ENCODE measurements at places on chromosomes 12 and 14.
A peak's percentile ranks its signal among the peaks of the same experiment; 100 is the strongest.

DNA sequence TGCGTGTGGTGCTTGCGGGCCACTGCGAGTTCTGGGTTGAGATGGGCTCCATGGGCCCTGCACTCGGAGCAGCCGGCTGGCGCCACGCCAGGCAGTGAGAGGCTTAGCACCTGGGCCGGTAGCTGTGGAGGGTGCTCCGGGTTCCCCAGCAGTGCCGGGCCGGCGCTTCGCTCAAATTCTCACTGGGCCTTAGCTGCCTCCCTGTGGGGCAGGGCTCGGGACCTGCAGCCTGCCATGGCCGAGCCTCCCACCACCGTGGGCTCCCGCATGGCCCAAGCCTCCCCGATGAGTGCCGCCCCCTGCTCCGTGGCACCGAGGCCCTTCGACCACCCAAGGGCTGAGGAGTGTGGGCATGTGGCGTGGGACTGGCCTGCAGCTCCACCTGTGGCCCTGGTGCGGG is 375.7 kb downstream of the NELL2 start:
- no peak for DNase-seq

- no peak for DNase-seq
These were observed 17.8 kb downstream of the UTP20 start for GRCh38 chr12:101297661-101298060.

GRCh38 chr12:66290716-66291200 is 11.5 kb upstream of the HELB start:
- no peak for DNase-seq

DNA sequence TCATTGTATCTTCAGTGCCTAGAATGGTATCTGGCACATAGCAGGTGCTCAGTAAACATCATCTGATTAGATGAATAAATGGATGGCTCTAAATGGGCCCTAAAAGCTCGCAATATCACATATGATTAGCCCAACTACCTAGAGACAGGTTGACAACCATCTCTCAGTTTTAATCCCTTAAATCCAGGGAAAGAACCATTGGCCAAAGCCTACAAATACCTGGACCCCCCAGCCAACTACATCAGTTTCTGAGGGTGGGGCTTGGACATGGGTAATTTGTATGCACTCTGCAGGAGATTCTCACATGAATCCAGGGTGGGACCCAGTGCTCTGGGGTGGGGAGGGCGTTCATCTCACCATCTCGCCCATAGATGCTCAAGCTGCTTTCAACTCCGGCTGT is 4.8 kb upstream of the DTX1 start:
- no peak for DNase-seq

GRCh38 chr12:31961137-31961536 is 1.9 kb downstream of the RESF1 start:
- no peak for DNase-seq

DNA sequence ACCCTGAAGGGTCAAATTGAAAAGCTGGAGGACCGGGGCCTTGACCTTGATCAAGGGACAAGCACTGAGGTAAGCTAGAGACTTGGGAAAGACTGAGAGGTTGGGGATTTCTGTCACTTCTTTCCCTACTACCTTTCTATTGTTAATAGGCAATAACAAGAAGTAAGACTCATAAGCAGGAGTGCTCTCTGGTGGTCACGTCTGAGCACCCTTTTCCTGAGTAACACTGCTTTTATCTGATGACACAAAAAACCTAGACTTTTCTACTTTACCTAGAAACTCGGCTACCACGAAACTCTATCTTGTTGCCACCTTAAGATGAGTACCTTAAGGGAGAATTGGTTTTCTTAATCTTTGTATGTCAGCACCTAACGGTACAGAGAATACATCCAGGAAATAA is 35.5 kb upstream of the PPFIBP1 start:
- DNase-seq = no peak

DNA sequence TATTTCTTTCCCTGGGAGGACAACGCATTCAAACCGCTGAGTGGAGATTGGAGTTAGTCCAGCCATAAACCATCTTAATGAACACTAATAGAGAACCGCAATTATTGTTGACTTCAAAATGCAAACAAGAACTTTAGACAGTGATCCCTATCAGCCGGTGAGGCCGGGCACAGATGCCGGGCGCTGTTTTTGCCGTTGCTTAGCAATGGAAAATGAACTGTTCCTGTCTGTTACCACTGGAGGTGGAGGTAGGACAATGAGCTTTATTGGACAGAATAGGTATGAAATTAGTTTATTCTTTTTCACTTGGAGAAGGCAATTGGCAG is 216.8 kb downstream of the TTC8 start:
- no peak for DNase-seq

- DNase-seq = no peak
These were observed 91.8 kb downstream of the DDX51 start for GRCh38 chr12:132052196-132052932.

DNA sequence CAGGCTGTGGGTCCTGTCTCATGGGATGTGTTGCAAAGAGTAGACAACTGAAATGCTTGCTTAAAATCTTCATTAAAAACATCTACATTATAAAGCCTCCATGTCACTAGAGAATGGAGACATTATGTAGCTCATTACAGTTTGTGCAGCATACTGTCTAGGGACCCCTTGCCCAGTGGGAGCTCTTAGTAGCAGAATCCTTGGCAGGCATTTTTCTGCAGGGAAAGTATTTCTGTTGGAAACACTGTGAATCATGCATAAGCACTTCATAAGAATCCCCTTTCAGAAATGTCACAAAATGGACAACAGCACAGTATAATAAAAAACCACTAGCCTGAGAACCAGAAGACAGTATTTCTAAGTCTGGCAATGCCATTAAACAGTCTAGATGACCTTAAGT is 174.3 kb downstream of the MGAT4C start:
- DNase-seq = no peak

DNA sequence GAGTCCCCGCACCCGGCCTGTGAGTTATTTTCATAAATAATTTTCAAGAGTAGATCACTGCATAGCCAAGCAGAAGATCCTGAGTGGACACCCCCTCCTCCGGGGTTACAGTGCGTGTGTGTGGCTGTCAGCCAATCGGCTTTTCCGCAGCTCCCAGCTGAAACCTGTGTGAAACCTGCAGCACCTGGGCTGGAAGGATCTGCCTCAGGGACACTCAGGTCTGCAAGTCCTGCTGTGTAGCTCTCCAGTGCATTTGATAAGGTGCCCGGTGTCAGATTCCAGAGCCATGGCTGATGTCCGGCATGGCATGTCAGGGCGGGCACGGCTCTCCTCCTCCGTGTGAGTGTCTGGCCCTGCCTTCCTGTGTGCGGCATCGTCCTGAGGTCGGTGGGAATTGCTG is 124.8 kb downstream of the GLT1D1 start:
- DNase-seq = no peak

- DNase-seq = no peak
These were observed 293.4 kb downstream of the NPAS3 start for GRCh38 chr14:33232031-33232430.

DNA sequence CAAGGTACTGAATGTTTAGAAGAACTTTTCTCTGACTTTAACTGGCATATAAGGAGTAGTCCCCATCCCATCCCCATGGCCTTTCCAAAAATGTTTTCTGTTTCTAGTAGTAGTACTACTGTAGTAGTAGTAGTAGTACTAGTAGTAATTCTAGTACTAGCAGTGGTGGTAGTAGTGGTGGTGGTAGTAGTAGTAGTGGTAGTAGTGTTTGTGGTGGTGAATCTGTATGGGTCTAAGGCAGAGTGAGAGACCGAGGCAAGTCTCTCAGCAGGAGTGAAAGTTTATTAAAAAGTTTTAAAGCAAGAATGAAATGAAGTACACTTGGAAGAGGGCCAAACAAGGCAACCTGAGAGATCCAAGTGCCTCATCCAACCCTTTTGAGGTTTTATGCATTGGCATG is 58.6 kb downstream of the FOXN4 start:
- DNase-seq = no peak

- DNase-seq = no peak
These were observed 8.1 kb downstream of the OSBPL8 start for GRCh38 chr12:76551482-76551888.

DNA sequence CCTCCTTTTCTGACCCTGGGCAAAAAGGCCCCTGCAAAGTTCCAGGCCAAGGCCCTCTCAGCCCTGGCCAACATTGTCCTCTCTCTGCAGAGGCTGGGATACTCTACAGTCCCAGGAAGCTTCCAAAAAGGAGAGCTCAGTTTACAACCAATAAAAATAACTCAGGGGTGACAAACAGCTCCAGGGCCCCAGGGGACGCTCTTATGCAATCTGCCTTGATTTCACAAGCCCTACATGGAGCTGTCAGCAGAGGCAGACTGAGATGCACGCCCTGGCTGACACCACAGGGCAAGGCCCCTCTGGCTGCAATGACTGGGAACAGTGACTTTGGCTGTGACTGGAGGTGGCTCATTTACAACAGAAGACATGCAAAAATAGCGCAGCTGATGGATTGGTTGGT is 129.0 kb upstream of the MED13L start:
- DNase-seq = no peak

DNA sequence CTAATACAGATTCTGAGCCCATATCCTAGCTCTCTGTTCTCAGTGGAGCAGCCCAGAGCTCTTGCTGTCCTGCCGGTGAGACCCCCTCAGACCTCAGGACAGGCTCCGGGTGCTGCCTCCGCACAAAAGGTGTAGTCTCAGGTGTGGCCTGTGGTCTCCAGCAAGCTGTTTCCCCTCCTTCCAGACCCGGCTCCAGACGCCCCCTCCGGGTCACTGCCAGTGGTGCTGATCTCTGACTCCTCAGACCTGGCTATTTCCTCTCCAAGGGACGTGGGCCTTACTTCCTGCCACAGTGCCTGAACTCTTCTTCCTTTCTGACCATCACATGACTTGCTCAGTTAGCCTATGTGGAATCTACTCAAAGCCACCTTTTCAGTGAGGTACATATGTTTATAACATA is 337.5 kb downstream of the GLT1D1 start:
- no peak for DNase-seq

- DNase-seq = no peak
These were observed 94.2 kb downstream of the PLEKHA5 start for GRCh38 chr12:19223695-19224094.

- DNase-seq = no peak
These were observed 17.6 kb upstream of the SLC16A7 start for GRCh38 chr12:59578254-59578653.

DNA sequence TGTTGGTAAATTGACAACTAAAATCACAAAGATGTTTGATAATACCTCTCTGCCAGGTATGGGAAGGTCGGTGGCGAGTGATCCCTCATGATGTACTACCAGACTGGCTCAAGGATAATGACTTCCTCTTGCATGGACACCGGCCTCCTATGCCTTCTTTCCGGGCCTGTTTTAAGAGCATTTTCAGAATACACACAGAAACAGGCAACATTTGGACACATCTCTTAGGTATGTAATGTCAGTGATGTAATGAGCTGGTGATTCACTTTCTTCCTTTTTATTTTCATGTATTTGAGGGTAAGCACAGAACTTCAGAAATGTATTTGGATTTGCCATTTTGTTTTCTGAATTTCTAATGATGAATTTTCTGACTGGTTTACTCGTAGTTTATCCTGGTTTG is 42.6 kb upstream of the LRTM2 start:
- DNase-seq = no peak

DNA sequence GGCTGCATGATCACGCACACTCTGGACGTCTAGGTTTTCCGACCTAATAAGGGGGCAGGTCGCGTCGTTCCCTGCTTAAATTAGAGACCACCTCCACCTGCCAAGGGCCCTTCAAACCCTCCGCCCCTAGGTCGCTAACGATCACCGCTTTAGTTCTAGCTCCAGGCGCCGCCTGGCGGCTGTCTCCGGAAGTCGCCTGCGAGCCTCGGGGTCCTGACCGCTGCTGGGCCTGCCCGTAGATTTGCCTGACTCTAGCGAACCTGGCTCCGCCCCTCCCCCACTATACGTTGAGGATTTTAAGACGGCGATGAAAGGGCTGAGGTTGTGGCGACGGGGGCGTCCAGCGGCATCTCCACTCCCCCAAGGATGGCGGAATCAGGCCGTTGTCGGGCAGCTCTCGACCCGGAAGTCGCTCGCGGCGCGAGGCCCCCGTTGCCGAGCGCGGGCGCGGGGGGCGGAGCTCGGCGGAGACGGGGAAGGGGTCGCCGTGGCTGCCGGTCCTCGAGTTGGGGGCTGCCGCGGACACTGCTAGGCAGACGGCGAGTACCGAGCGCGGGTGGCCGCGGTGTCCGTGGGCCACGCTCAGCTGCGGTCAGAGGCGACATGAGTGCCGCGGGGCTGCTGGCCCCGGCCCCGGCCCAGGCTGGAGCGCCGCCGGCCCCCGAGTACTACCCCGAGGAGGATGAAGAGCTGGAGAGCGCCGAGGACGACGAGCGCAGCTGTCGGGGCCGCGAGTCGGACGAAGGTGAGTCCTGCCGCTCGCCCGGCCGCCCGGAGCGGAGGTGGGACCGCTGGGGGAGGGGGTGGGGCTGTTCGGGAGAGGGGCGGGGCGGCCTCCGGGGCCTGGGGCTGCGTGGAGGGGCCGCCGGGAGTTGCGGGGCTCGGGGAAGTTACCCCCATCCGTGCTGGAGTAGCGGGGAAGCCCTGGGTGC is at the start of gene SUDS3:
Gene SUDS3 (plus strand): TSS at position 467 of the 932 bp plus-strand sequence. CDS start 137 bp downstream, at position 604.
- DNase-seq = peak; percentile 96

DNA sequence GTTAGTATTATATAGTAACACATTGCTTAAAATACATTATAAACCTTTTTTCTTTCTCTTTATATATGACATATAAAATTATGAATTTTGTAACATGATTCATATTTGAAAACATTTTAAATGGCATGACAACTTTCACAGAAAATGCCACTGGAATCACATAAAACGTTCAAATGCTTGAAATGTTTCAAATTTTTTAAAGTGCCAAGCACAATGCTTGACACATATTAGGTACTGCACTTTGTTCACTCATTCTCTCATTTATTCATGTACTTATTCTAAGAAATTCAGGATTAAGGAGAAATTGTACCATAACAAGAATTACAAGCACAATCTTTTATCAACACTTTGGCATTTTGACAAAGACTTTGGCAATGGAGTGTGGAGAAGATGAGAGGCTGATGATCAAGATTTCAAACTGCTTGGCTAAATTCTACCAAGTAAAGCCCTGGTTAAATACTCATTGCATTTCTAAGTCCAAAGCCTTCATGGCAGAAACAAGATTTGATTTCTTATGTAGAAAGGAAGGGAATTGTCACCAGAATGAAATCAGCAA is 232.2 kb downstream of the C12orf50 start:
- no peak for DNase-seq

- no peak for DNase-seq
These were observed 121.6 kb downstream of the SCARB1 start for GRCh38 chr12:124742111-124742510.

GRCh38 chr12:81962126-81962856 is 203.1 kb upstream of the PPFIA2 start:
- no peak for DNase-seq

DNA sequence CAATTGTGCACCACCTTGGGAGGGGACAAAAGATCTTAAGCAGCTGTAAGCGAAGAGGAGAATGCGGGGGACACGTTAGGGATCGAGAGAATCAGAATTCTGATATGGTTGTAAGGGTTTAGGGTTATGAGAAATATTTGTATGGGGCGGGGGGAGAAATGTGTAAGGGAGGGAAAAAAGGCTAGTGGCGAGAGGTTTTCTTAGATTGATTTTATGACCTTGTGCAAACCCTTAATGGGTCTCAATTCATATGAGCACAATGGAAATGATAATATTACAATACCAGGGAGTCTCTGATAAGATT is 396 bp downstream of the NDUFA9 start:
- no peak for DNase-seq

Data from osteocyte (in vitro differentiated cells).